ENCODE measurements at places on chromosomes 11 and 22. TPM values are rescaled to one million over a fixed set of nuclear protein-coding genes. Genes with fewer than 3 reads are reported as not detected.

DNA sequence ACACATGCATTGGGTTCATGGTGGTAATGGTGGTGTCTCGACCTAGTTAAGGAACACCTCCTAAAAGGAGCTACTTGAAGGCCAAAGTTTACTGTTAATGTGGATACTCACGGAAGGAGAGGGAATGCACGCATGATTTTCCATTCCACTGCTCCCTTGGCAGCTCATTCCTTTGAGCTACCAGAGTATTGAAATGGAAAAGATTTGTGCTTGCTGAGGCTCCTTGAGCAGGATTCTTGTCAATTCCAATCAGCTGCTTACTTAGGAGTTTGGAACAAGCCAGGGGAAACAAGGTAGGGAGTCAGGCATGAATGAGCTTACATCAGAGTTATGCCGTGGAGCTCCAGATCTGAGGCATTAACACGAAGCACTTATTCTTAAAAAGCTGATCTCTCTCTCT, 108.8 kb downstream of the GRIA4 start:
- H3K27ac ChIP-seq: no peak overlapping the region
- H3K4me1 ChIP-seq: no peaks in the 10 kb centered on the region
- H3K27me3 ChIP-seq: no peaks in the 10 kb centered on the region
- H3K4me3 ChIP-seq: no peak overlapping the region

DNA sequence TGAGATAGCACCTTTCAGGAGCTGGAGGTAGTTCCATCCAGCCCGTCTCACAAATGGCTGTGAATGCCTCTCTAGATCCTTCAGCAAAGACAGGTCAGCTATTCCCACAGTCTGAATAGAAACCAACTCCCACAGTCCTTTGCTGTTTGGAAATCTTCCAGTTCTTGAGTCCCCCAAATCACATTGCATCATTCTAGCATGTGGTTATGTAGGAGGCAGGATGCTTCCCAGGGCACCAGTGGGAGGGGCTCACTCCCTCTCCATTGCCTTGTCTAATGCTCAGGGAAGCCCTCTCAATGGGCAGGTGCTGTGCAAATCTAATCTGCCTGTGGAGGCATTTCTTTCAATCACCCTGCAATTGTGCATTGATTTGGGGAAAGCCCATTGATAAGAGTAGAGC, 14.6 kb downstream of the NAV2 start:
- no peak overlapping the region for H3K27ac ChIP-seq
- H3K36me3 ChIP-seq: no peaks in the 10 kb centered on the region
- no peak overlapping the region for H3K4me3 ChIP-seq
- H3K27me3 ChIP-seq: no peaks in the 10 kb centered on the region

The GLB1L2 gene
- total RNA-seq: 11.9 TPM

DNA sequence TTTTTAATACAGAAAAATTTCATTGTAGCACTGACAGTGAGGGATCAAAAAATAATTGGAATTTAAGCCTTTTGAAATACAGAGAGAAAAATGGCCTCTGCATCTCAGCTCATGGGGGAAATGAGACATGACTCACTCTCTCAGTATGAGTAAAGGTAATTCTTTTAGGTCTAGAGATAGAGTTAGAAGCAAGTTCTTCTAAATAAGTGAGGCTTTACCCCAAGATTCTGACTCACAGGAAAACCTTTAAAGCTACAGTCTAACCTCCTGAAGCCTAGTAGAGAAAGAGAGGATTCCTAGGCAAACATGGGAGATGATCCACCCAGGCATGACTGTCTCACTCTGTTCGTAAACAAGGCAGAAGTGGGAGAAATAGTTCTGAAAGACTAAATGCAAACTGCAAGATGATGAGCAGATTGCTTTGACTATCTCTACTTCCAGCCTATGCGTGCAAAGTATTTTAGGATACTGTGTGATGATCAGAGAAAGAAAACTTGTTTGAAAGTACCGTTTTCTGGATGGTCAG, 1003.3 kb upstream of the CCDC90B start:
- H3K27ac ChIP-seq: no peak overlapping the region
- no peaks in the 10 kb centered on the region for H3K4me1 ChIP-seq
- no peak overlapping the region for H3K4me3 ChIP-seq
- no peaks in the 10 kb centered on the region for H3K27me3 ChIP-seq
- H3K36me3 ChIP-seq: no peaks in the 10 kb centered on the region

The MRPL17 gene
- 51.6 TPM for total RNA-seq

The CYB5R3 gene
- total RNA-seq: 265 TPM

The KCNJ11 gene
- total RNA-seq: 1.8 TPM

The CD3D gene
- total RNA-seq: 7.0 TPM

The CDK2AP2 gene
- 82.2 TPM for total RNA-seq

The SLC22A6 gene
- not detected for total RNA-seq

DNA sequence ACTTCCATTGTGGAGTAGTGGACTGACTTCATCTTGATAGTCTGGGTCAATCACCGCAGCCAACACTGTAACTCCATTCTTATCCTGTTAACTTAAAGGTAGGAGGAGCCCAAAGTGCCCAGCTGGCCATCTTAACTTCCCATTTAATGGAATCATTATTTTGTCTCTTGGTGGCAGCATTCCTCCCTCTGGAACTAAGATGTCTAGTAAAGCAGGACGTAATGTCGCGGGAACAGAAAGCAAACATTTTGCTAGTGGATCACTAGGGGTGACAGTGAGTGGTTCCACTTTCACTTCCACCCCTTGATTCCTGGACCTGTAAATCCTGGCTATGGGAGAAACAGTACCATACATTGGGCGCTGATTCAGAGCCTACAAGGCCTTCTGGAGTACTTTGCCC, 71.4 kb downstream of the GAB4 start:
- DNase-seq: no peak
- no peaks in the 10 kb centered on the region for H3K27me3 ChIP-seq
- H3K27ac ChIP-seq: no peak overlapping the region
- H3K4me1 ChIP-seq: no peaks in the 10 kb centered on the region

The FXYD6 gene
- 41.4 TPM for total RNA-seq

DNA sequence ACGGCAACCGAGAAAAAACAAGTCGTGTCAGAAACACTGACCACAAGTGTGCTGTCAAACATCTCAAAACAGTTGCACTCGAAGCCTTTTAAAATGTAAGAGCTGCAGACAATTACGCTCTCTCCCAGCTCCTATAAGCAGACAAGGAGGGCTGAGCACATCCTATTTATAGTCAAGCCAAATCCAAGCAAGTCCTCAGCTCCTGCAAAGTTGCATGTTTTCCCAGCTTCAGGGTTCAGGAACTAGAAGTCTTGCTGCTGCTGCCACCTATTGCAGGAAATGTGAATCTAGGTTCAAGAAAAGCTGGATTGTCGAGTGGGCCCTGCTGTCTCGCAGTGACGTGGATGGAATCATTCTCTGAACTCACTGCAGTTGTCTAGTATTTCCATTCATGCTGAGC, 15.5 kb downstream of the EFCAB6 start:
- H3K4me3 ChIP-seq: no peak overlapping the region
- H3K4me1 ChIP-seq: no peaks in the 10 kb centered on the region
- no peaks in the 10 kb centered on the region for H3K36me3 ChIP-seq
- H3K27me3 ChIP-seq: no peaks in the 10 kb centered on the region
- no peak overlapping the region for H3K27ac ChIP-seq

The SHISAL1 gene
- total RNA-seq: 0.84 TPM

DNA sequence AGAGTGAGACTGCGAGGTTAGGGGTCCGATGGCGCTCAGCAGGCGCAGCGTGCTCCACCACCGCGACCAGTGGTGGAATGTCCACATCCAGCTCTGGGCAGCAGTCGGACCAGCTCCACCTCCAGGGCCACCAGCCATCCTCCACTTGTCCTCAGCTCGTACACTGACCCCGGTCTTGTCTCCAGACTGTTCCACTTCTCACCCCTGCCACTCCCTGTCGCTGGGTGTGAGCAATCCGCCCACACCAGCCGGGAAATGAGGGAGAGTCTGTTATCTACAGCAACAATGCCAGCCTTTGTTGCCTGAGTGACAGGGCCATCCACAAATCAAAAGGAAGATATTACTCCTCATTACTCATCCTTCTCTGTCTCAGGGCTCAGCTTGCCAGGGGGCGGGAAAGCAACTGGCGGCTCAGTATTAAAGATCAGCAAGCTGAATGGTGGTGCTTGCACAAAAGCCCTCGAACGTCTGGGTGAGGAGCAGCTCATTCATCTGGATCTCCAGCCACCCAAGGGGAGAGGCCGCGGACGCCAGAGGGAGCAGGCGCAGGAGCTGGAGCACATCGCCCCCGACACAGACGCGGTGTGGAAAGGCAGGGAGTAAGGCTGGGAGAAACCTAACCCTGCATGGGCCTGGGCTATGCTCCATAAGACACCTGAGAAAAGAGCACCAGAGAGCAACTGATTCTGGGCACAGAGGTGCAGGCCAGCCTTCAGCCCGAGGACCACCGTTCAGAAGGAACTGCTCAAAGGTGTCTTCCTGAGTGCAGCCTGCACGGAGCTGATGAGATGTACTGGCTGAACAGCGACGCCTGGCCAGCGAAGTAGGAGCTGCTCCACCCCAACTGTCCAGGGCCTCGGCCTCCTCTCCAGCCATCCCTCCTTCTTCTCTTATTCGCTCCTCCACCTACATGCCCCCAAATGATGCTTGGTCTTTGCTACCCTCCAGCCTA, 21.9 kb downstream of the IGSF9B start:
- no peak overlapping the region for H3K27ac ChIP-seq
- H3K27me3 ChIP-seq: no peaks in the 10 kb centered on the region
- no peak for DNase-seq
- no peak overlapping the region for H3K4me3 ChIP-seq
- no peaks in the 10 kb centered on the region for H3K36me3 ChIP-seq
- no peaks in the 10 kb centered on the region for H3K4me1 ChIP-seq

DNA sequence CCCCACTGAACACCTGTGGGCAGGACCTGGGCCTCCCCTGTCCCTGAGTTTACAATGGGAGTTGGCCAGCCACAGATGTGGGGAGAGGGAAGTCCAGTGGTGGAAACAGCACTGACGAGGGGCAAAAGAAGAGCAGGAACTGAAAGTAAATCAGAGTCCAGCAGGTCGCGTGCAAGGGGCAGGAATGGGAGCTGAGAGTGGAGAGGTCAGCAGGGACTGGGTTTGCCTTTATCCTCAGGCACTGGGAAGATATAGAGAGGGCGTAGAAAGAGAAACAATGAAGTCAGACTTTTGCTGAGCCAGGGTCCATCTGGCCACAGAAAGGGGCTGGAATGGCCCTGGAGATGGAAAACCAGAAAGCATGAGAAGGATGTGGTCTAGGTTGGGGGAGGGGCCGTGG, 8.5 kb downstream of the P2RY6 start:
- H3K36me3 ChIP-seq: no peaks in the 10 kb centered on the region
- H3K4me1 ChIP-seq: no peaks in the 10 kb centered on the region
- no peaks in the 10 kb centered on the region for H3K27me3 ChIP-seq
- no peak overlapping the region for H3K27ac ChIP-seq
- no peak overlapping the region for H3K4me3 ChIP-seq

DNA sequence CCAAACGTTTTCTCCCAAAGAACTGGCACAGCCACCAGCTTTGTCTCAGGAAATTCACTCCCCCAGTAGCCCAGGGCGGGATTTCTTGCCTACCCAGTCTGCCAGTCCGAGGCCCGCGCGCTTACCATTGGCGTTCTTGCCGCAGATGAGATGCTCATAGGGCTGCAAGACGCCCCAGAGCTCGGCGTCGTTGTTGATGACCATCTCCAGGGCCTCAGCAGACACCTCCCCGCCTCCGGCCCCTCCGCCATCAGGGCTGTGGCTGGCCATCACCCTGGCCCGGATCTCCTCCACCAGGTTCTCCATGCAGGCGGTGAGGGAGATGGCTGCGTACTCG, 1.3 kb downstream of the ABTB2 start:
- no peaks in the 10 kb centered on the region for H3K27me3 ChIP-seq
- DNase-seq: no peak
- peak overlapping the region; percentile 78 for H3K4me3 ChIP-seq
- peaks cover 33% of the 10 kb centered on the region for H3K4me1 ChIP-seq
- no peak overlapping the region for H3K27ac ChIP-seq
- no peaks in the 10 kb centered on the region for H3K36me3 ChIP-seq

- H3K36me3 ChIP-seq: no peaks in the 10 kb centered on the region
- no peak overlapping the region for H3K4me3 ChIP-seq
- no peaks in the 10 kb centered on the region for H3K4me1 ChIP-seq
- H3K27ac ChIP-seq: no peak overlapping the region
- DNase-seq: no peak
- H3K27me3 ChIP-seq: peaks cover 15% of the 10 kb centered on the region
These were observed 6.0 kb upstream of the SCGB2A2 start for GRCh38 chr11:62264004-62264403.

The TMEM151A gene
- 0.21 TPM for total RNA-seq

DNA sequence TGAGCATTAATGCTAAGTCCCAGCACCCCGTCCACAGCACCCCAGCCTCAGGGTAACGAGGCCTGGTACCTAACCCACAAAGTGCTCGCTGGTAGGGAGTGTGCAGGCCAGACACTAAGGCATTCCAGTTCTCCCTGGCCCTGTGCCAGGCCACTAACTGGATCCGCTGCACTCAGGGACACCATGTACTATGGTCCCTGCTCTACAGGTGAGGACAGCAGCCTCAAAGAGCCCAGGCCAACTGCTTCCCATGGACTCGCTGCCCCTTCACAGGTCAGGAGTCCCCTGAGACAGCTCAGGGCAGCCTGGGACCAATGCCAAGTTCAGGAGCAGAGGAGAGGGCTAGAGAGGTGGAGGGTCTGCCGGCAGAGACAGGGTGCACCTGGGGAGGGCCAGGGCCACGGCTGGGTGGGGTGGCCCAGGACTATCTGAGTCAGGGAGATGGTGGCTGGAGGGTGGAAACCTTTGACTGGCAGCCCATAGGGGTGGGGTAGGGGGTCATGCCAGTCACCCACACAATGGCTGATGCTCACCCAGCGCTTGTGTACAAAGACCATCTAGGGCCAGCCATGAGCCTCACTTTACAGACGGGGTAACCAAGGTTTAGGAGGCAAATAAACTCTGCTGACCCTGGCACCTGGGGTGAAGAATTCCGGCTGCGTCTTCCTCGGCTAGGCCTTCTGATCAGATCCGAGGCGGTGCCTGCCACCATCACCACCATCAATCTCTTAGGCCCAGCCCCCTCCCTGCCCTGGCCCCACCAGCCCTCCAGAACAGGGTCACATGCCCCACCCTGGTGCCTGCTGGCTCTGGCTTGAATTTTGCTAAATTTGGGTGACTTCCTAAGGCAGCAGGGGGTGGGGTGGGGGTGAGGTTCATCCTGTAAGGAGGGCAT, 5.6 kb downstream of the OSBPL5 start:
- no peak for DNase-seq
- peak overlapping the region; percentile 45 for H3K4me3 ChIP-seq
- H3K27me3 ChIP-seq: no peaks in the 10 kb centered on the region
- no peaks in the 10 kb centered on the region for H3K36me3 ChIP-seq

Data from left lung (tissue), 14 donors.